ENCODE measurements at places on chromosomes 6 and 20.

GRCh38 chr20:49326026-49326425 lies 48.2 kb upstream of the ZNFX1 start:
- DNase-seq = no peak

- no peak for DNase-seq
Measured at GRCh38 chr20:50916257-50916656, 15.0 kb downstream of the ADNP start.

- DNase-seq = no peak
Measured at GRCh38 chr6:137811121-137811915, 55.7 kb upstream of the TNFAIP3 start.

GRCh38 chr6:14066782-14067406 lies 50.7 kb upstream of the CD83 start:
- no peak for DNase-seq

DNA sequence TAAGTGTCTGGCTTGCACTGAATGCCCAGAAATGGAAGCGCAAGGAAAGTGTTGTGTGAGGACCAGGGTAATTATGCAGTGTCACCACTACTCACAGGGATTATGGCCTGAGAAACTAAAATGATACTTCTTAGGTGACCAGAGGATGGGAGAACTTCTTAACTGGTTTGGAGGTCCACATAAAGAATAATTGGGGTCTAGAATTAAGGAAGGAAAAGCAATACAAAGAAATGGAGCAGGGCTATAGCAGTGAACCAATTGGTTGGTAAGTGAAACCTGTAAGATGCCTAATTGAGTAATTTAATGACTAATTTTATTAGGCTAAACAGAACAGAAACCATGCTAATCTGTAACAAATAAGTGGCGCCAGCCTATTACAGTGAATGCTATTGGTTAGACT lies 5.3 kb downstream of the TSPYL4 start:
- no peak for DNase-seq

All from glutamatergic neuron (in vitro differentiated cells).